ENCODE measurements at places on chromosomes 7 and 10.
A peak's percentile ranks its signal among the peaks of the same experiment; 100 is the strongest.

GRCh38 chr10:125980521-125981035 is 84.2 kb downstream of the FANK1 start:
- DNase-seq, result no peak

DNA sequence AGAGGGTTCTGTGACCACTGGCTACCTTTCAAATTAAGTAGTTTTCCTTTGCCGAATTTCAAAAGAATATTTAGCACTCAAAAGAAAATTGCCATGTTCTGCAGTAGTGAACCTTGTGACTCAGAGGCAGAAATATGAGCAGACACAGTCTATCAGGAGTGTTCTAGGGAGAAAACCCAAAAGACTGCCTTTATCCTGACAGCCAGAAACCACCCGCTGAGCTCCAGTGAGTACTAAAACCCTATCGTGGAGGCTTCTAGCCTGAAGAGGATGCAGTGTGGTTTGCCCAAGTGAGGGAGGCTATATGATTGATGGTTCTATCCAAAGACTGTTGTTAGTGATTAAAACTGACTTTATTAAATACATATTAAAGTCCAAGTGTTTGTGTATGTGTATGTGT is 21.9 kb downstream of the CHRM2 start:
- peak; percentile 39 for DNase-seq

GRCh38 chr7:106365252-106366005 is 80.6 kb upstream of the NAMPT start:
- DNase-seq, result no peak

GRCh38 chr10:48605786-48606529 is 1.1 kb upstream of the ARHGAP22 start:
- DNase-seq, result no peak

- DNase-seq, result no peak
Observed at GRCh38 chr7:70779321-70779720, 352.6 kb upstream of the GALNT17 start.

DNA sequence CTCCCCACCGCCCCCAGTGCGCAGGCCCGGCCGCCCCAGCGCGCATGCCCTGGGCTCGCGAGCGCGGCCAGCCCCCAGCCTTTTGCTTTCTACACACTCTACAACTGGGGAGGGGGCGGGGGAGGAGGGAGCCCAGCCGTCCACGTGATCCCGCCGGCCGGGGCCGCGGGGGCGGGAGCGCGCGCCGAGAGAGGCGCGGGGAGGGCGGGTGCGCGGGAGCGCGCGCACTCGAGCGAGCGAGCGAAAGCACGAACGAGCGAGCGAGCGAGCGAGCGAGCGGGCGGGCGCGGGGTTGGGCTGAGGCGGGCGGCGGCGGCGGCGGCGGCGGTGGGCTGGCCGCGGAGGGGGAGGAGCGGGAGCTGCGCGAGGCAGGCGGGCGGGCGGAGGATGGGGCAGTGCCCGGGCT is at the start of gene AUTS2:
Gene AUTS2 (plus strand): TSS at position 395 of the 406 bp plus-strand sequence. CDS start 1,179 bp downstream, outside the sequence.
- peak; percentile 95 for DNase-seq

- DNase-seq, result no peak
Observed at GRCh38 chr7:29826530-29826822, 20.2 kb downstream of the WIPF3 start.

DNA sequence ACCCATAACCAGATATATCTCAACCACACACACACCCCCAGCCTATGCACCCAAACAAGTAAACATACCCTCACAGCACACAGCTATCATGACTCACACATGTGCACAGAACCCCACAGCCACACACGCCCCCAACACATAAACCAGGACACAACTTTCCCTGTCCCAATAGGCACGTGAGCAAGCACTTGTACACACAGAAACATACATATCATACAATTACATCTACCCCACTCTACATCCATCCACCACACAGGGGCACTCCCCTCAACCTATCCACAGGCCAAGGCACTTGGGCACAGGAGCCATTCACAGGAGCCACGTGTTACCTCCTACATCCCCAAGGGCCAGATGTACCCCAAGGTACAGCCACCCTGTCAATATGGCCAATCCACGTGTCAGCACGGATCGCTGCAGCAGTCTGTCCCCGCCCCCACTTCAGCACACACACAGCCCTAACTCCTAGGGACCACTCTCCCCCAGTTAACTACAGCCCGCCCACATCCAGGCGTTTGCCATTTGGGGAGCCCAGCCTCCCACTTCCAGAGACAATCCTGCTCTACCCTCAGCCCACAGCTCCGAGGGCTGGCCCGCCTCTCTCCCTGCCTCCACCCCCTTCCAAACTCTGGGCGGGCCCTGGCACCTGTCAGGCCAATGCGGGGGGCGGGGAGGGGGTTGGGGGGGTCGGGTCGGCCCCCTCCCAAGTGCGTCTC is 163.5 kb downstream of the SH3PXD2A start:
- DNase-seq, result no peak

DNA sequence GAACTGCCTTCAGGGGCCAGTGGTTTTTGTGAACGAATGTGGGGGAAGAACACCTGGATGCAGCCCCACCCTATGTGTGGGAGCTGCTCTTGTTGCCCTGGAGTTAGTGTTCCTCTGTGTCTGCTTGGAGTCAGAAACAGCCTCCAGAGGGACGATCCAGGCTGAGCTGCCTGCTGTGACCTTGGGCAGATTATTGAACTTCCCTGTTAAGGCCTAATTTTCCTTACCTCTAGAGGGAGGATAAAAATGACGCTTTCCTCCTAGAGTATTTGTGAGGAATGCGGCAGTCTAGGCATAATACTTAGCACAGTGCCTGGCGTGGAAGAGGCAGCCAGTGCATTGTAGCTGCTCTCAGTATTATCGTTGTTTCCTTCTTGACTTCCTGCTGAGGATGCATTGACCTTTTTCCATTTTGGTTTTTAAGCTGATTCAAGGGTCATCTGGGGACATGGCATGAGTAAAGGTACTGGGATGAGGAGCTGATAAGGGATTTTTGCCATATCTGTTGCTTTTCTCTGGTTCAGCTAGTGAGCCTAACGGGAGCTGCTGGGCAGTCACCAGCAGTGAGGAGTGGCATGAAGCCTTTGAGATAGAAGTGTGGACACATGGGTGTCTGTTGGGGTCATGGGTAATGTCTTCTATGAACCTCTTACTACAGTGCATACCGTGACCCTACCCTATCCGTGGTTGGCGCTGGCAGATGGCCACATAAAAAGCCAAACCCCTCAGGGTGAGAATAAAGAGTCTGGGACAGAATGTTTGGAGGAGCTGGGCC is 6.4 kb downstream of the ZFYVE27 start:
- no peak for DNase-seq

- no peak for DNase-seq
Observed at GRCh38 chr7:153084278-153084677, 324.7 kb downstream of the ACTR3B start.

DNA sequence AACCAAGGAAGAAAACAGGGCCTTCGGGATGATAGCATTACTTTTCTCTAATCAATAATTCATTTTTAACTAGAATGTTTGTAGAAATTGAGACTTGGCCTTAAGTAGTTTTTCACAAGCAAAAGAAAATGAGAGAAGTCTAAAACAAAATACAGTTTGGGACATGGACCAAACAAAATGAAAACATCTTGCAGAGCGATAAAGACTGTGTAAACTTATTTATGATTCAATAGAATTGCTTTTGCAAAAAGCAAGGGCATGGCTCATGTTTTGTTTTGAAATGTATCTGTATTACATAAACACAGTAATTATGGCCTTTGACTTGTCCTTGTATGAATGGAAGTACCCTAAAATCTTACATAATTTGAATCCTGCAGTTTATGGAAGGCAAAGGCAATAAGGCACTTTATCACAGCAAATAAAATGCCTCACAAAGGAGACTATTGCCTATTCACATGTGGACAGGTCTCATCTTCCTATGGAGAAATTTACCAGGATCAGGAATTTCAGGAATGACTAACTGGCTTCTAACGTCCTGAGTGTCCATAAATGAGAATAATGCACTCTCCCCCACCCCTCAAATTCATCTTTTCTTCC is 295.2 kb downstream of the PTEN start:
- peak; percentile 29 for DNase-seq

- no peak for DNase-seq
Observed at GRCh38 chr10:132765435-132765834, 20.5 kb downstream of the NKX6-2 start.

DNA sequence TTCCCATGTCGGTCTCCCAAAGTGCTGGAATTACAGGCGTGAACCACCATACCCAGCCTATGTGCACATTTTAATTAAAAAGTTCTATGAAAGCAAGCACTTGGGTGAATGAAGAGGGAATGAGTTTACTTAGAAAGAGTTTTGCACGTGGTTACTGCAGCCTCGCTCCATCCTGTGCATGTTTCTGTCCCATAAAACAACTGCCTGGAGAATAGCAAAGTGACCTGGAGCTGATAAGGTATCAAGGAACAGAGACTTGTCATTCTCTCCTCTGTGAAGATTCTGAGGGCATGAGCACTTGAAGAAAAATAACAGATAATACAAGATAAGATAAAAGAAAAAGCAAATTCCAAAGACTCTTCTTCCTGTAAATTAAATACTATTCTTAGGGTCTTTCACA is 112.2 kb upstream of the JCAD start:
- DNase-seq, result no peak

DNA sequence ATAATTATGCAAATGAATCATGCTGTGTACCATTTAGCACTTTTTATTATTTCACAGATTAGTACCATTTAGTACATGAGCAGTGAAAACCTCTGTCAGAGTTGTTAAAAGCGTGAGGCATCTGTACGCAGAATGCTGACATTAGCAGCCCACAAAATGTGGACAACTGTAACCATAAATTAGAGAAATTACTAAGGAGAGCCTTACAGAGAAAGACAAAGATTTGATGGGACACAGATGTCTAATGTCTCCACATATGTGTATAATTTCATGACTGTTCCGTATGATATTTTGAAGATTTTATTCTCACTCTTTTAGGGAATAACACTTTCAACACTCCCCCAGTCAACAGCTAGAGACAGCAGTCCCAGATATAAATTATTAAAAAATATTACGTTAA is 414.0 kb upstream of the ANKRD30A start:
- peak; percentile 33 for DNase-seq

DNA sequence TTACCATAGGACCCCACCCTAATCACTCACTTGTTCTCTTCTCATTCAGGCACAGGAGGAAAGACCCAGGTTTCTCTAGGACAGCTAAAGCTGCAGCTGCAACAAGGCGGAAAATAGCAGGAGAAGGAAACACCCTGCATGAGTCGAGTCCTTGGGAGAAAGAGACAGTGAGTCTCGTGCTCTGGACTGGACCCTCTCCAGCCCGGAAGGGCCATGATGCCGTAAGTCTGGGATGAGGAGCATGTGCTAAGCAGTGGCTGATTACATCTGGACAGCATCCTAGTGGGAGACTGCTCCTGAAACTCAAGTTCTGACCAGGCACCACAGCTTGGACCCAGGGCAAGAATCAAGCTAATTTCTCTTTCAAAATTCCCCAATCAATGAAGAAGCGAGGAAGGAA is 39.4 kb downstream of the FBXW4 start:
- DNase-seq, result peak; percentile 5

GRCh38 chr10:9158675-9159074 is 1104.2 kb downstream of the GATA3 start:
- DNase-seq, result no peak

DNA sequence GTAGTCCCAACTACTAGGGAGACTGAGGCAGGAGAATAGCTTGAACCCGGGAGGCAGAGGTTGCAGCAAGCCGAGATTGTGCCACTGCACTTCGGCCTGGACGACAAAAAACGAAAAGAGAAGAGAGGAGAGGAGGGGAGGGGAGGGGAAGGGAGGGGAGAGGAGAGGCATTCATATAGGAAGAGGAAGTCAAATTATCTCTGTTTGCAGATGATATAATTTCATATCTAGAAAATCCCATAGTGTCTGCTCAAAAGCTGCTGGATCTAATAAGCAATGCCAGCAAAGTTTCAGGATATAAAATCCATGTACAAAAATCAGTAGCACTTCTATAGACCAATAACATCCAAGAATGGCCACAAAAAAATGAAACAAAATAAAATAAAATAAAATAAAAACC is 120.3 kb downstream of the LMBR1 start:
- no peak for DNase-seq

DNA sequence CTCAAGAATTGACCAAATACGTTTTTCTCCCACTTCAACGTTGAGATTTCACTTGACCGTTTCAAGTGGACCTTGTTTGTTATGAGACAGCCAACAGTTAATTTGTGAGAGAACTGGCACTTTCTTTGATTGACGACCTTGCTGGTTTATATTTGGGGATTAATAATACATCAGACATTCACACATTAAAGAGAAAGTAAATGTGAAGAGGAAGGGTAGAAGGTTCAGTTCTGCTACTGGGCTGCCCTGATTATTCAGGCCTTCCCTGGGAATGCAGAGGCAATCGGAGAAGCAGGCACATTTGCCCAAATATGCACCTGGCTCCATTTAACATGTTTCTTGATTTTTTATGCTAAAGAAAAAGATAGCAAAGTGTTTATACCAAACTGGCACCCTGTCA is 114.1 kb downstream of the POU6F2 start:
- DNase-seq, result no peak

- DNase-seq, result peak; percentile 73
Observed at GRCh38 chr10:62456611-62457101, 82.5 kb downstream of the ZNF365 start.

GRCh38 chr10:89389254-89389653 is 3.2 kb upstream of the IFIT1 start:
- peak; percentile 50 for DNase-seq

- DNase-seq, result no peak
Observed at GRCh38 chr10:73465978-73466726, 29.7 kb downstream of the PPP3CB start.

GRCh38 chr7:100211342-100211780 is 8.4 kb upstream of the PVRIG start:
- no peak for DNase-seq

GRCh38 chr7:39461263-39461820 is 104.9 kb upstream of the YAE1 start:
- DNase-seq, result peak; percentile 2

GRCh38 chr10:5971886-5972285 is 5.5 kb downstream of the IL15RA start:
- DNase-seq, result no peak

DNA sequence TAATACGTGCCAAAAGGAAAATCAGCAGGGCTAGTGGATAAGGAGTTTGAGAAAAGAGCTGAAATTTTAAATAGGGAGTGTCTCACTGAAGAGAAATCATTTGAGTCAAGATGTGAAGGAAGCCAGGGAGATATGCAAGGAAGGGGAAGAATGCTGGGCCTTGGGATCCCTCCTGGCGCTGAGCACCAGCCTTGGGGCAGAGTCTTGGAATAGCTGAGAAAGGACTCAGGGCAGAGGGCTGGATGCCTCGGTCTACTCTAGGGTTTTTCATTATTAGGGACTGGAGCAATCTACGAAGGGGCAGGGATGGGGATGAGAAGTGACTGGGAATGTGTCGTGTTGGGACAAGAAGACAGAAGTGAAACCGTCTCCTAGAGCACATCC is 484 bp downstream of the ZWINT start:
- no peak for DNase-seq

- DNase-seq, result no peak
Observed at GRCh38 chr7:716222-716621, 10.3 kb upstream of the DNAAF5 start.

- DNase-seq, result no peak
Observed at GRCh38 chr10:50565301-50566083, 58.3 kb downstream of the SGMS1 start.
